ENCODE measurements at places on chromosomes 3 and 15. TPM values are rescaled to one million over a fixed set of nuclear protein-coding genes. Genes with fewer than 3 reads are reported as not detected.
A peak's percentile ranks its signal among the peaks of the same experiment; 100 is the strongest.

The MEIS2 gene
- 24.3 TPM for total RNA-seq

The BOC gene
- total RNA-seq: 5.3 TPM

The CLRN1 gene
- total RNA-seq: not detected

The XYLB gene
- 1.3 TPM for total RNA-seq

The ZNF774 gene
- 13.9 TPM for total RNA-seq

The GOLGA8S gene
- 0.32 TPM for total RNA-seq

The C3orf20 gene
- 0.38 TPM for total RNA-seq

- no peaks in the 10 kb centered on the region for H3K36me3 ChIP-seq
- H3K4me3 ChIP-seq: no peak overlapping the region
- DNase-seq: no peak
- no peaks in the 10 kb centered on the region for H3K4me1 ChIP-seq
- no peak overlapping the region for H3K27ac ChIP-seq
These were observed 25.5 kb downstream of the GLDN start for GRCh38 chr15:51366920-51367319.

GRCh38 chr15:40114218-40114617 lies 5.5 kb upstream of the BMF start:
- H3K36me3 ChIP-seq: no peaks in the 10 kb centered on the region
- H3K4me3 ChIP-seq: no peak overlapping the region
- no peak for DNase-seq
- no peaks in the 10 kb centered on the region for H3K27me3 ChIP-seq
- peaks cover 5% of the 10 kb centered on the region for H3K4me1 ChIP-seq
- H3K27ac ChIP-seq: no peak overlapping the region

DNA sequence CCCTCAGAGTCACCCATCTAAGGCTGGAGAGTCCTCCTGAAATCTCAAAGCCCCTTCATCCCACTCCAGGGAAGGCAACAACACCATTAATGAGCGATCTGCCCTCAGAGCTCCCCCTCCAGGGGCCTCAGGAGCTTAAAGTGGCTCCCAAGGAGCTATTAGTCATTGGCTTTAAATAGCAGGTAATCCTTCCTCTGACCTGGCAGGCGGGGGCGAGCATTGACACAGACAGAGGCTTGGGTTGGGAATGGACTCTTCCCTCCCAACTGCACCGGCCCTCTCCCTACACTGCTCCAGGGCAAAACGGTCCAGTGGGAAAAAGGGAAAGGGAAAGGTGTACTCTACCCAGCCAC lies 1.4 kb downstream of the MFGE8 start:
- peak; percentile 86 for DNase-seq
- H3K27ac ChIP-seq: peak overlapping the region; percentile 93
- no peaks in the 10 kb centered on the region for H3K27me3 ChIP-seq
- peaks cover 31% of the 10 kb centered on the region for H3K36me3 ChIP-seq
- H3K4me3 ChIP-seq: peak overlapping the region; percentile 92

DNA sequence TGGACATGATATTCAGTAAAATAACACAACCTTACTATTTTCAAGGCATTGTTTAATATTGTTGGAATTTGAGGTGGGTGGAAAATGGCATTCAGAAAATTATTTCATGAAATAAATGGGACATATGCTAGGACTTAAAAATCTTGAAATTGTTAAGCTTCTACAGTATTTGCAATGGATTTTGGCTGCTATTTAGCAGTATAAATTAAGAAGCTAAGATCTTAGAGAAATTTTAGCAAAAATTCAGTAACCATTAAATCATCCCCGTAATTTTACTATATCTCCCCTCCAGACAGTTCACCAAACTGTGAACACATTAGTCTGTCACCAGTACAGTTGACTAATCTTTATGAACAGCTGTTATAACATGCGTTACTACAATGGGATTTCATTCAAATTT lies 8.2 kb downstream of the DIPK2A start:
- H3K27me3 ChIP-seq: no peaks in the 10 kb centered on the region
- DNase-seq: no peak
- H3K36me3 ChIP-seq: no peaks in the 10 kb centered on the region
- no peak overlapping the region for H3K27ac ChIP-seq
- H3K4me1 ChIP-seq: peaks cover 35% of the 10 kb centered on the region

- H3K36me3 ChIP-seq: no peaks in the 10 kb centered on the region
- no peak overlapping the region for H3K4me3 ChIP-seq
- H3K27ac ChIP-seq: no peak overlapping the region
- no peaks in the 10 kb centered on the region for H3K27me3 ChIP-seq
- no peak for DNase-seq
These were observed 573.3 kb upstream of the TBL1XR1 start for GRCh38 chr3:177770383-177771230.

GRCh38 chr3:180804916-180805315 lies 107.6 kb upstream of the FXR1 start:
- no peaks in the 10 kb centered on the region for H3K27me3 ChIP-seq
- peaks cover 31% of the 10 kb centered on the region for H3K4me1 ChIP-seq
- peak overlapping the region; percentile 4 for H3K4me3 ChIP-seq
- no peak for DNase-seq
- H3K27ac ChIP-seq: peak overlapping the region; percentile 14
- no peaks in the 10 kb centered on the region for H3K36me3 ChIP-seq

DNA sequence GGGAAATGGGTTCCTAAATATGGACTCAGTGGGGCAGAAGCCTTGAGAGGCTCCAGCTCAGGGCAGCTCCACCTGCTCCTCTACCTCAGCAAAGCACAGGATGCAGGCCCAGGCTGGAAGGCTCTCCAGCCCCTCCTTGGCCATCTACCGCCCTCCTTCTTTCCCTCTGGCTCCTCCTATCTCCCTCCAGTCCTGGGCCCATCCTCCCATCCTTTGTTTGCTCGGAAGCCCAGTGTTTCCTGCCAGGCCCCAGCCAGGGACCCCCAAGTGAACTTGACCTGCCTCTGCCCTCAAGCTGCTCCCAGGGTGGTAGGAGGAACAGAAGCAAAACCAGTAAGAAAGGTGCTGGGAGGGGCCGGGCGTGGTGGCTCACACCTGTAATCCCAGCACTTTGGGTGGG lies 20.1 kb downstream of the MAPKAPK3 start:
- H3K27me3 ChIP-seq: no peaks in the 10 kb centered on the region
- H3K4me3 ChIP-seq: no peak overlapping the region
- H3K36me3 ChIP-seq: peaks cover 22% of the 10 kb centered on the region
- peak overlapping the region; percentile 32 for H3K27ac ChIP-seq

DNA sequence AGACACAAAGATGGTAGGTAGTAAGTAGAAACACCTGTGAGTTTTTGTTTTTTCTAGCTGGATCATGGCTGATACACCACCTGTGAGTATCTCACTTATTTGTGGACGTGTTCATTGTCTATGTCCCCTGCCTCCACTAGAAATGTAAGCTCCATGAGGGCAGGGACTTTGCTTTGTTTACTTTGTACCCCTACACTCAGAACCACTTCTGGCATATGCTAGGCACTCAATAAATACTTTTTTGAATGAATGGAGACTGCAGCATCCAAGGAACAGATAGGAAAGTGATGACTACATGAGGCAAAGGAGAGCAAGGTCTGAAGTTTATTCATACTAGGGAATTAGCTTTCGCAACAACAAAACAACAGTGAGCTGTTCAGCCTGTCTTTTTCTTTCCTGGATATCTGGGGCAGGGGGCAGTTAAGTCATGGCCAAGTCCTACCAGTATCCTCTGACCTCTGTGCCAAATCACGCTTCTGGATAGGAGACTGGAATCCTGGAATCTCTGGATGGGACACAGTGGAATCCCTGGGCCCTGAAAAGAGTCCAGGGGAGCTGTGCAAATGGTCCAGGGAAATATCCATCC lies 11.6 kb upstream of the EPB42 start:
- H3K27me3 ChIP-seq: no peaks in the 10 kb centered on the region
- no peak overlapping the region for H3K27ac ChIP-seq
- H3K4me1 ChIP-seq: peaks cover 12% of the 10 kb centered on the region
- H3K36me3 ChIP-seq: no peaks in the 10 kb centered on the region

DNA sequence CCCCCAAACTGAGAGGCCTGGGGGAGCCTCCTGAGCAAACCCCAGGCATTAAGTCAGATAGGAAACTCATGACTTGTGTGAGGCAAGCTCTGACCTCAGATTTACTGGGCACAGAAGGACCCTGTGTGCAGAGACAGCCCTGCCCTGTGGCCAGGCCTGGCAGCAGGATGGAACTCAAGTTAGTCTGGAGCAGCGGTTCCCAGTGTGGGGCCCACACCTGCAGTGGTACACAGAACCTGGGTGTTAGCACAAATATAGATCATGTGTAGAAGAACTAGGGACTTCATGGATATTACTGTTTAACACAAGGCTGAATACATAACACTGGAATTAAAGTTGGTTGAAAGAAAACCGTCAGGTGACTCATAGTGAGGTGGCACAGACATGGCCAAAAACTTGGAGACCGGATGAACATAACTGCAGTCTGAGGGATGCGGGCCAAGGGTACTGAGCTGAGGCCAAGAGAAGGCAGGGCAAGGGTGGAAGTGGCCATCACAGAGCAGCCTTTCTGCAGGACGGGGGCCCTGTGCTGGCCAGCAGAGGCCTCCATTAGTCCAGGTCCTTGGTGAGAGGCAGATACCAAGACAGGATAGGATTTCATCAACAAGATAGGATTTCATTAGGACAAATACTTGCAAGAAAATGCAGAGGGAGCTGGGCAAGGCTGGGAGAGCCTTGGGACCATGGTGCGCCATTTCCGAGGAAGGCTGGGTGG lies 40.9 kb downstream of the IRAK2 start:
- H3K27me3 ChIP-seq: no peaks in the 10 kb centered on the region
- peak overlapping the region; percentile 91 for H3K27ac ChIP-seq
- H3K4me3 ChIP-seq: no peak overlapping the region
- peak; percentile 90 for DNase-seq

DNA sequence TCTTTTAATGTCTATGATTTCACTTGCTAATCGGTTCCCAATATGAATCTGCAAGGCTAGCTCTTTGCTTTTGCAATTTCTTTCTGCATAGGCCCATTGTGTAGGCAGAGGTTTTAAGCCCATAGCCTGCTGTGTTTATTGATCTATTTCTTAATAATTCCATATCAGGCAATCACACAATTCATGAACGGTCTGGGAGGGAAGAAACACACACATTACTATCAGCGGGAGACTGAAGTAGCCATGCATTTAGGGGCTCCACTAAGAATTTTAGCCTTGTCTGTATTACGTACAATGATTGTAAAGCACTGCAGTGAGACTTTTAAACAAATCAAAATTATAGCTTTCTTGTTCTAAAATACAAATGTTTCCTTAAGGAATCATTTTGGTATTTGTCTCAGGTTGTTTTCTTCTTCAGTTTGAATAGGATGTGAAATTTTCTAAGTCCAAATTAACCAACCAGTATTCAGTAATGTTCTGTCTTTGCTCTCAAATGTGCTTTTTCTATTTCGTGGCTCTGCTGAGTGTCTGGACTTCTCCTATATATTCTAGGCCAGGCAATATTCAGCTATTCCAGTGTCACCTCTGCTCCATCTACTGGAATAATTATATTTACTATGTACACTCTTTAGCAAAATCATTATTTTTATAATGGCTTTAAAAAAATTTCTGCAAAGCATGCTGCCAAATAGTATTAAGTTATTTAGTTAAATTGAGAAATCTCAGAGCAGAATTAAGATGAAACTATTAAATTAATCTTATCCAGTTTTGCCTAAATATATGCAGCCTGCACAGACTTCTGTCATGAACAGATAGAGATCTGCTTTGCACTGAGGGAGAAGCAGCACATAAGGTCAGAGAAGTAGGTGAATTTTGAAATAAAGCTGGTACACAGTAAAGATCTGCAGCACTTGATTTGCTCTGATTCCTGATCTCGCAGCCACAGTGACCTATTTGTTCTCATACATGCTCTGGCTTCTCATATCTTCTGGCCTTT lies 103.0 kb upstream of the NAALADL2 start:
- H3K27ac ChIP-seq: no peak overlapping the region
- no peaks in the 10 kb centered on the region for H3K27me3 ChIP-seq
- no peak overlapping the region for H3K4me3 ChIP-seq
- no peak for DNase-seq
- no peaks in the 10 kb centered on the region for H3K36me3 ChIP-seq

GRCh38 chr3:39029556-39029955 lies 22.2 kb downstream of the SCN11A start:
- H3K36me3 ChIP-seq: no peaks in the 10 kb centered on the region
- no peak for DNase-seq
- H3K27ac ChIP-seq: no peak overlapping the region
- H3K4me1 ChIP-seq: no peaks in the 10 kb centered on the region

DNA sequence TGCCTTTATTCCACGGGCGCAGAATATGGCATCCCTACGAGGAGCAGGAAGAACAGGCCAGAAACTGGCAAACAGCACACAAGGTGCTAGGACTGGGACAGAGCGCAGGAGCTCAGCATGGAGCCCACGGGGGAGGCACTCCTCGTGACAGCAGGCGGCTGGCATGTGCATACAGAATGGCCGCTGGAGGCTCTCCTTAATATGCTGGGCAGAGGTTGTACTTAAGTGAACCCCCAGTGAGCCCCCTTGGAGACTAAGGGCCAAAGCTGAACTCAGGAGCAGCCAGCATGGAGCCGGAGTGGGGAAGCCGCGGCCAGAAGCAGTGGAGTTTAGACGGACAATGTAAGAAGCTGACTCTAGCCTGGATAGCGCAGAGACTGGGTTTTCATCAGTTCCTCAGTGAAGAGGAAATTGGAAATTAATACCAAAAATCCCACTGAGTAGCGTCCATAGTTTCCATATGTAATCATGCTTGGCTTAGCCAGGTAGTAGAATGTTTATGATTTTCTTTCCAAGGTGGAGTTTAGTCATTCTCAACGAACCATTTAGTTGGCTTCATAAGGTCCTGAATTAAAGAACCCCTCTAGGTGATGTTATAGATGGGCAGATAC lies 69.4 kb downstream of the EPHB3 start:
- no peak overlapping the region for H3K4me3 ChIP-seq
- H3K4me1 ChIP-seq: no peaks in the 10 kb centered on the region
- no peak overlapping the region for H3K27ac ChIP-seq
- no peaks in the 10 kb centered on the region for H3K36me3 ChIP-seq
- H3K27me3 ChIP-seq: no peaks in the 10 kb centered on the region

- H3K4me3 ChIP-seq: no peak overlapping the region
- peak; percentile 28 for DNase-seq
- H3K27me3 ChIP-seq: no peaks in the 10 kb centered on the region
- no peaks in the 10 kb centered on the region for H3K36me3 ChIP-seq
These were observed 81.3 kb upstream of the SEC13 start for GRCh38 chr3:10401990-10402761.

DNA sequence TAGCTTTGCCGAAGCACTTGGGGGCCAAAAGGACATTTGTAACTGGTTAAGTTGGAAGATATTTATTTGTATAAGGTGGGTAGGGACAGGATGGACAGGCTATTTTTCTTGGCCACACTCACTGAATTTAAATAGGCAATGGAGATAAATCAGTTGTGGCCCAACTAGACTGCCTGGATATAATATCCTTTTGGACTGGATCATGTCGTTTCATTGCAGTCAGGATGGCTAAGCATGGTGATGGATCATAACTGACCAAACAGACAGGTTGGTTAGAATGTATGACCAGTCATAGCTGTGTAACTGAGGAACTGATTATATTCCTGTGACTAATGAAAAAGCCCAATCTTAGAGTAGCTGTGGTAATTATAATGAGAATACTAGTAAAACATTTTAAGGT lies 284.0 kb downstream of the LPP start:
- peaks cover 6% of the 10 kb centered on the region for H3K36me3 ChIP-seq
- no peak for DNase-seq
- peaks cover 36% of the 10 kb centered on the region for H3K4me1 ChIP-seq
- no peak overlapping the region for H3K4me3 ChIP-seq
- no peak overlapping the region for H3K27ac ChIP-seq
- no peaks in the 10 kb centered on the region for H3K27me3 ChIP-seq

Data from psoas muscle (tissue), 8 donors.